ENCODE measurements at places on chromosomes 5 and 9.

- no peak for DNase-seq
These were observed 93.5 kb downstream of the PHF2 start for GRCh38 chr9:93669958-93670207.

GRCh38 chr5:73528248-73528647 lies 30.0 kb downstream of the BTF3 start:
- no peak for DNase-seq

- DNase-seq = no peak
These were observed 89.2 kb downstream of the MVB12B start for GRCh38 chr9:126415741-126416370.

DNA sequence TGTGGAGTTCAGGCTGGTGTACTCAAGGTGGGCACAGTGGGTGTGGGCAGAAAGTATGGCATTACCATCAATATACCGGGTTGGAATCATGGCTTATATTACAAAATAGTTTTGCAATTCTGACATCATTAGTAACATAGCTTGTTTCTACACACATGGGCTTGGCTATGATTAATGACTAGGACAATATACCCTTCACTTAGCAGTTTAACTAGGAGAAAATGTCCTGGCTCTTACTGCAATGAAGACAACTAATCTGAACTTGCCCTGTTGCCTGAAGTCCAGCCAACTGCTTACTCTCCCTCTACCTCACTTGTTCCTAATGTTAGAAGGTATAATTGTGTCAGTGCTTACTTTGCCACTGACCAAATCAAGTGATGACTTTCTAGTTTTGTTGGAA lies 612.5 kb downstream of the EFNA5 start:
- DNase-seq = no peak

DNA sequence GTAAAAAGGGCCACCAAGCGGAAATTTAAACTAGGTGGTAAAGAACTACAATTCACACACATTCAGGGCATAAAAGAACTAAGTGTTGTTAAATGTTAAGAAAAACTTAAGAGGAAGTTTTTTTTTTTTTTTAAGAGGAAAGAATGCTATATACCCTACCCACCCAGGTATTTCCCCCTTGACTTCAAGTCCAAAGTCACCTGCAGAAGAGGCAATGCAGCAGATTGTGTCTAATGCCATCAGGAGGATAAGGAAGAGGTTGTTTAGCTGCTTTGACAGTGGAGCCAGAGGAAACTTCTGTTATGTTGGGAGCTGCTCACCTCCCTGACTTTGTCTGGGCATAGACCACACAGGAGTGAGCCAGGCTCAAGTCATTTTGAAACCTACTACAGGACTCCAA lies 69.2 kb downstream of the MPDZ start:
- no peak for DNase-seq

- no peak for DNase-seq
These were observed 36.8 kb downstream of the HAPLN1 start for GRCh38 chr5:83683836-83684235.

- no peak for DNase-seq
These were observed 42.9 kb downstream of the OR2K2 start for GRCh38 chr9:111287127-111287526.

- DNase-seq = no peak
These were observed 116.9 kb downstream of the HACD4 start for GRCh38 chr9:20914556-20914955.
